ENCODE measurements at places on chromosomes 7 and 10. TPM values are rescaled to one million over a fixed set of nuclear protein-coding genes. Genes with fewer than 3 reads are reported as not detected.
A peak's percentile ranks its signal among the peaks of the same experiment; 100 is the strongest.

GRCh38 chr10:52145636-52146035, 168.4 kb upstream of the DKK1 start:
- no peak for DNase-seq
- no peak overlapping the region for H3K27ac ChIP-seq
- H3K4me3 ChIP-seq = no peak overlapping the region
- H3K36me3 ChIP-seq = no peaks in the 10 kb centered on the region
- no peaks in the 10 kb centered on the region for H3K27me3 ChIP-seq

DNA sequence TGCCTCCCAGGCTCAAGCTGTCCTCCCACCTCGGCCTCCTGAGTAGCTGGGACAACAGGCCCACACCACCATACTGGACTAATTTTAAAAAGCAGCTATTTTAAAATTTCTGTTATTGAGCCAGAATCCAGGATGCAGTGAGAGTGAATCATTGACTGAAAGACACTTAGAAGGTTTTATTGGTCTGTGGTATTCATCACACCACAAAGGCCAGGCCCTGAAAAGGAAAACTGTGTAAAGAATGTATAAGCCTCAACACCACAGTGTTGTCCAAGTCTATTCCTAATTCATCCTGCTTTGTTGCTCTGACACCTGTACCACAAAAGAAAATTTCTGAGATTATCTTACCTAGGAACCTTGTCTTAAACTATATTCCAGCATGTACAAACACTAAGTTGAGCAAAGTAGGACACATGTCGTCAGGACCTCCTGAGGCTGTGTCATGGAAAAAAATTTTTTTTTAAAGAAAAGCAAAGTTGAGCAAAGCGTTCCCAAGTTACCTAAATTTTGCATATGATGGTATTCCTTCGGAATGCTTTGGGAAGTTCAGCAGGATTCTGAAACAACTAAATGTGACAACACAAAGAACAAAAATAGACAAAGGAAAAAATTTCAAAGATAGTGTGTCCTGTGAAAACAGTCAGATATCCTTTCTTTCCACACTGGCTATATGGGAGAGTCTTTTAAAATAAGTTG, 129.6 kb upstream of the MKLN1 start:
- H3K4me1 ChIP-seq = no peaks in the 10 kb centered on the region
- H3K36me3 ChIP-seq = no peaks in the 10 kb centered on the region
- no peak for DNase-seq
- no peak overlapping the region for H3K27ac ChIP-seq

- DNase-seq = no peak
- no peaks in the 10 kb centered on the region for H3K27me3 ChIP-seq
- no peaks in the 10 kb centered on the region for H3K4me1 ChIP-seq
- H3K36me3 ChIP-seq = peaks cover under 1% of the 10 kb centered on the region
These were observed 1.8 kb upstream of the ZDHHC4 start for GRCh38 chr7:6575281-6576023.

DNA sequence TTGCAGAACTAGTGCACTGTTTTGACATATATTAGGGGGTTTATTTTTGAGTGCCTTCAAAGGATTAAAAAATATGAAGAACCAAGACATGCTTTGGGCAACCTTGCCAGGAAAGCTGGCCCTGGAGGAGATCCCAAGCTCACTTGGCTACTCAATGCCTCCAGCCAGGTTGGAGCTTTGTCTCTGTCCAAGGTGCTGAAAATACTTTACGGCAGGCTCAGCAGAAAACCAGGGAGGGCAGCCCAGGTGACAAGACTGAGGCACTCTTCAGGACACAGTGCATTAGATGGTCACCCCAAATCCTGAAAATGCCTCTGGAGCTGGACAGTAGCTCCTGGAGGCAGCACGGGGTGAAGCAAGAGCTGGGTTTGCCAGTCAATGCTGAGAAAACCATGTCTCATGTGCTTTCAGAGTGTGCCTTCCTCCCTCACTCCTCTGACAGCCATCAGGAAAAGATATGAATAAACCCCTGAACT, 5.8 kb upstream of the KCNH2 start:
- no peak overlapping the region for H3K4me3 ChIP-seq
- H3K36me3 ChIP-seq = no peaks in the 10 kb centered on the region
- no peak overlapping the region for H3K27ac ChIP-seq
- DNase-seq = no peak

GRCh38 chr7:6567886-6568285, 9.4 kb upstream of the ZDHHC4 start:
- H3K4me1 ChIP-seq = no peaks in the 10 kb centered on the region
- no peaks in the 10 kb centered on the region for H3K27me3 ChIP-seq
- no peaks in the 10 kb centered on the region for H3K36me3 ChIP-seq
- no peak overlapping the region for H3K27ac ChIP-seq

DNA sequence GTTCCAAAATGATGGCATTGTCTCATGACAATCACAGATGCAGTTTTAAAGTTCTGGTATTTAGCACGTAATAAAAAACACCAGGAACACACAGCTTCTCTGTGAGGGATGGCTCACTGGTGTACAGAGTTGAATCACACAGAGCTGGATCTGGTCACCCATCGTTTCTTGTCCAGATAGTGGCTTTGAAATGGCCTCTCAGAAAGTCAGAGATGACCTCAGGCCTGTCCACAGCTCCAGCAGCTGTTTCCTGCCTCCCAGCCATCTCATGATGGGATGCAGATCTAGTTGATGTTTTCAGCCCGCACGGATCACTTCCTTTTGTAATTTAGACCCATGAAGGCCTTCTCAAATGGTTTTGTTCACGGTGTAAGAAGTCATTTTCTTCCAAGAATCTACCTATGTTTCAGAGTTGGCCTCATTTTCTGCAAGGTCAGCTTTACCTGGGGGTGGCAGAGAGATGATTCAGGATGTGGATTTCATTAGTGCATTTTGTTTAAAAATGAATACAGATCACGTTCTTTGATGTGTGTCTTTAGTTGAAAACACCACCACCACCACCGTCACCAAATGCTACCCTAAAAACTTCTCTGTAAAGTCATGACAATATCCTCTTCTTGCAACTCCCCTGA, 166.2 kb downstream of the SNX10 start:
- no peaks in the 10 kb centered on the region for H3K4me1 ChIP-seq
- H3K36me3 ChIP-seq = no peaks in the 10 kb centered on the region
- no peak for DNase-seq

GRCh38 chr7:55561690-55562089, 10.6 kb downstream of the VOPP1 start:
- DNase-seq = no peak
- peaks cover 2% of the 10 kb centered on the region for H3K36me3 ChIP-seq

GRCh38 chr7:1697499-1698125, 27.5 kb downstream of the ELFN1 start:
- peaks cover 14% of the 10 kb centered on the region for H3K4me1 ChIP-seq
- no peak overlapping the region for H3K27ac ChIP-seq
- no peak overlapping the region for H3K4me3 ChIP-seq
- peak; percentile 39 for DNase-seq
- H3K36me3 ChIP-seq = no peaks in the 10 kb centered on the region
- no peaks in the 10 kb centered on the region for H3K27me3 ChIP-seq

GRCh38 chr7:27111042-27111750, 8.7 kb upstream of the HOXA2 start:
- H3K4me3 ChIP-seq = no peak overlapping the region
- DNase-seq = no peak
- peaks cover 93% of the 10 kb centered on the region for H3K27me3 ChIP-seq
- H3K36me3 ChIP-seq = no peaks in the 10 kb centered on the region
- no peak overlapping the region for H3K27ac ChIP-seq

GRCh38 chr10:58543141-58543540, 30.5 kb downstream of the BICC1 start:
- no peak overlapping the region for H3K4me3 ChIP-seq
- H3K36me3 ChIP-seq = no peaks in the 10 kb centered on the region
- no peaks in the 10 kb centered on the region for H3K27me3 ChIP-seq
- H3K4me1 ChIP-seq = no peaks in the 10 kb centered on the region
- H3K27ac ChIP-seq = no peak overlapping the region

DNA sequence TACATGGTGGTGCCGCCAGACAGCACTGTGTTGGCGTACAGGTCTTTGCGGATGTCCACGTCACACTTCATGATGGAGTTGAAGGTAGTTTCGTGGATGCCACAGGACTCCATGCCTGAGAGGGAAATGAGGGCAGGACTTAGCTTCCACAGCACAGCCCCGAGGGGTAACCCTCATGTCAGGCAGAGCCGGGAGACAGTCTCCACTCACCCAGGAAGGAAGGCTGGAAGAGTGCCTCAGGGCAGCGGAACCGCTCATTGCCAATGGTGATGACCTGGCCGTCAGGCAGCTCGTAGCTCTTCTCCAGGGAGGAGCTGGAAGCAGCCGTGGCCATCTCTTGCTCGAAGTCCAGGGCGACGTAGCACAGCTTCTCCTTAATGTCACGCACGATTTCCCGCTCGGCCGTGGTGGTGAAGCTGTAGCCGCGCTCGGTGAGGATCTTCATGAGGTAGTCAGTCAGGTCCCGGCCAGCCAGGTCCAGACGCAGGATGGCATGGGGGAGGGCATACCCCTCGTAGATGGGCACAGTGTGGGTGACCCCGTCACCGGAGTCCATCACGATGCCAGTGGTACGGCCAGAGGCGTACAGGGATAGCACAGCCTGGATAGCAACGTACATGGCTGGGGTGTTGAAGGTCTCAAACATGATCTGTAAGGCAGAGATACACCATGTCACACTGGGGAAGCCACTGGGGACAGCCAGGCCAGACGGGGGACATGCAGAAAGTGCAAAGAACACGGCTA, 104.6 kb upstream of the TNRC18 start:
- no peaks in the 10 kb centered on the region for H3K27me3 ChIP-seq
- H3K27ac ChIP-seq = peak overlapping the region; percentile 99
- peaks cover 52% of the 10 kb centered on the region for H3K36me3 ChIP-seq
- DNase-seq = no peak
- peaks cover under 1% of the 10 kb centered on the region for H3K4me1 ChIP-seq
- H3K4me3 ChIP-seq = peak overlapping the region; percentile 95

GRCh38 chr10:63637901-63638327, 116.7 kb downstream of the REEP3 start:
- no peaks in the 10 kb centered on the region for H3K4me1 ChIP-seq
- H3K27me3 ChIP-seq = no peaks in the 10 kb centered on the region
- H3K4me3 ChIP-seq = no peak overlapping the region
- DNase-seq = no peak
- no peaks in the 10 kb centered on the region for H3K36me3 ChIP-seq

- H3K36me3 ChIP-seq = no peaks in the 10 kb centered on the region
- H3K4me1 ChIP-seq = no peaks in the 10 kb centered on the region
- H3K27me3 ChIP-seq = no peaks in the 10 kb centered on the region
These were observed 972.2 kb upstream of the GHITM start for GRCh38 chr10:83167081-83167480.

GRCh38 chr10:86400705-86401587, 34.4 kb upstream of the GRID1 start:
- no peaks in the 10 kb centered on the region for H3K36me3 ChIP-seq
- peak overlapping the region; percentile 71 for H3K4me3 ChIP-seq
- no peak overlapping the region for H3K27ac ChIP-seq
- H3K27me3 ChIP-seq = peaks cover 31% of the 10 kb centered on the region
- peaks cover 6% of the 10 kb centered on the region for H3K4me1 ChIP-seq
- DNase-seq = peak; percentile 83

DNA sequence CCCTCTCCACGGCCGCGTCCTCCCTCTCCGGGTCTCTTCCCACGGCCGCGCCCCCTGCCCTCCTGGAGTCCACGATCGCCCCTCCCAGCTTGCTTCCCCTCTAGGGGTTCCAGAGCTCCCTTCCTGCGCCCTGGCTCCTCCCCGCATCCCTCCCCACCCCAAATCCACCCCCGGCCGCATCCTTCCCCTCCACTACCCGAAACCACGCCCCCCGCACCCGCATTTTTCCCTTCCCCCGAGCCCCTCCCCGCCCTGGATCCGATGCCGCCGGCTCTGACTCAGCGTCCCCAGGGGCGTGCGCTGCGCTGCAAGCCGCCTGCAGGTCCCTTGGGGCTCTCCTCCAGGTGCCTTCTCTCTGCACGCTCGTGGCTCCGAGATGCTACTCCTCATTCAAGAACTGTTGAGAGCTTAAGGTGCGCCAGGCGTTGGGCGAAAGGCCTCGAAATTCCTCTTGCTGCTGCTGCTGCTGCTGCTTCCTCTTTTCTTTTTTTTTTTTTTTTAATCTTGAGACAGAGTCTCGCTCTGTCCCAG, 372 bp upstream of the TMEM130 start:
- DNase-seq = peak; percentile 47
- H3K27me3 ChIP-seq = peaks cover 26% of the 10 kb centered on the region
- peak overlapping the region; percentile 54 for H3K4me3 ChIP-seq

DNA sequence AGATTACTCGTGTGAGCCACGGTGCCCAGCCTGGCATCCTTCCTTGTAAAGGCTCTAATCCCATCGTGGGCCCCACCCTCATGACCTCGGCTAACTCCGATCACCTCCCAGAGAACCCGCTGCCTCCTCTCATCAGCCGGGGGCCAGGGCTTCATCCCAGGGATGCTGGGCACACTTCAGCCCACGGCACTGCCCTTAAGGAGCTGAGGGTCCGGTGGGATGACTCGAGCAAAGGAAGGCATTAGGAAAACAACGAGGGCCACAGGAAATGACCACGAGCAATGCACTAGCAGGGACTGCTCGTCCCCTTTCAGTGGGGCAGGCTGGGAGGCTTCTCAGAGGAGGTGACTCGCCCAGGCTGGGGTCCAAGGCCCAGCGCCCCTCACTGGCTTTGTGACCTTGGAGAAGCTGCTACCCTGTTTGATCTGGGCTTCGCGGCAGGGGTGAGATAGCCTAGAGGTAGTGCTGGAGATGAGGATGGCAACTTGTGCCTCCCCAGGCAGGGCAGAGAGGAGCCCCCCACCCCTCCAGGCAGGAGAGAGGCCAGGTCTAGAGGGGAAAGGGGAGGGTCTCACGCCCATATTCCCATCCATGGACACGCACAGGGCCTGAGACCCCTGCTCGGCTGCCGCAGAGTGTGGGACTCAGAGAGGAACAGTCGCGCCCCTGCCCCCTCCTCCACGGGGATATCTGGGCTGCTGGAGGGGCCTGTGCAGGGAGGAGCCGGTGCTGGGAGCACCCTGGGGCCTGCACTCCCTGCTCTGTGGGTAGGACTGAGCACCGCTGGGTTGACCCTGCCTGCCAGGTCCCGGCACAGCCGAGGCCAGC, 26.8 kb downstream of the ELFN1 start:
- no peaks in the 10 kb centered on the region for H3K36me3 ChIP-seq
- H3K4me3 ChIP-seq = no peak overlapping the region
- H3K27ac ChIP-seq = no peak overlapping the region
- no peak for DNase-seq
- no peaks in the 10 kb centered on the region for H3K27me3 ChIP-seq

The CTNNA3 gene
- 1.5 TPM for total RNA-seq

The OPN1SW gene
- not detected for total RNA-seq

The LLCFC1 gene
- not detected for total RNA-seq

The C10orf88 gene
- total RNA-seq = 11.0 TPM

The WNT8B gene
- total RNA-seq = 0.67 TPM

The LGI1 gene
- total RNA-seq = not detected

The UBE2D1 gene
- 30.4 TPM for total RNA-seq

The EEPD1 gene
- 7.8 TPM for total RNA-seq

The GPR37 gene
- total RNA-seq = 17.4 TPM

The PRKG1 gene
- 15.2 TPM for total RNA-seq

The FOXI2 gene
- 1.0 TPM for total RNA-seq

The ASB10 gene
- total RNA-seq = not detected

The FAM237B gene
- total RNA-seq = not detected

The ADAMTS14 gene
- 2.3 TPM for total RNA-seq

The NANOS1 gene
- total RNA-seq = 3.1 TPM

The CALCR gene
- total RNA-seq = 3.0 TPM

The DNAJC12 gene
- total RNA-seq = 2.9 TPM
